ENCODE measurements at places on chromosomes 7 and 10. TPM values are rescaled to one million over a fixed set of nuclear protein-coding genes. Genes with fewer than 3 reads are reported as not detected.

TMEM26 gene
- total RNA-seq, result 0.14 TPM

ASIC3 gene
- total RNA-seq, result 4.7 TPM

TPK1 gene
- 7.2 TPM for total RNA-seq

C10orf53 gene
- not detected for total RNA-seq

GHRHR gene
- total RNA-seq, result not detected

All from sigmoid colon (tissue), 7 donors.